Spinal cord (tissue), 10 donors: ENCODE measurements at places on chromosomes 13 and 19. TPM values are rescaled to one million over a fixed set of nuclear protein-coding genes. Genes with fewer than 3 reads are reported as not detected.

- DNase-seq = peak; percentile 28
Measured at GRCh38 chr19:55005684-55006488, 32.2 kb downstream of the GP6 start.

GRCh38 chr13:42320375-42320787, 48.4 kb downstream of the AKAP11 start:
- peak; percentile 6 for DNase-seq

GRCh38 chr19:5690955-5691821, 1.1 kb downstream of the RPL36 start:
- peak; percentile 48 for DNase-seq

RAB3A gene
- polyA plus RNA-seq = 336 TPM

DNA sequence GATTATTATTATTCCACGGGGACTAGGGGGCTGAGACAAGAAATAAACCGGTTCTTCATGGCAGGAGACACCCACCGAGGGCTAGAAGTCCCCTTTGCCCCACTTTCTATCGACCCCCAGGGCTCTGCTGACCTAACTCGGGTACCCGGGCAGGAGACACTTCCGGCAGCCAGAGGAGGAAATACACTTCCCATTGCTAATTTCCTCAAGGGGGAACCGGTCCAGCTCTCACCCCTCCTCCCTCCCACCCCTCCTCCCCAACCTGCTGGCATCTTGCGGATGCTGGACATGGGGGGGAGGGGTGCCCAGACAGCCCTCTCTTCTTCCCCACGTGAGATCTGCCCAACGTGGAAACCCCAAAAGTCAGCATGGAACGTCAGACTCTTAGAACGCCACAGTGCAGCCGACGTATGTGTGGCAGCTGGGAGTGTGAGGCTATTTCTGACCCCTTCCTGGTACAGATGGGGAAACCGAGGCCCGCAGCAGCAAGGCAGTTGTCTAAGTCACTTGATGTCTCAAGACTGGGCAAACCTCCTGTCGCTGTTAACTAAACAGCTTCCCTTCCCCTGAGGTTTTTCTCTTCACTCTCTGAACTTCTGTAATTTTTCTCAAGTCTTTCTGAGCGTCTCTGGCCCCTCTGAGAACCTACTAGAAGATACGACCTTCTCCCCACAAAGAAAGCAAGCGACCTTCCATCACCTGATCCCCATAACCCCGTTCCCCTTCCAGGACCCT, 3.6 kb downstream of the GPR4 start:
- no peak for DNase-seq

SPPL2B gene
- polyA plus RNA-seq = 140 TPM

NLRP9 gene
- polyA plus RNA-seq = not detected

RNU6-9 gene
- polyA plus RNA-seq = not detected

CD33 gene
- polyA plus RNA-seq = 2.9 TPM

DNA sequence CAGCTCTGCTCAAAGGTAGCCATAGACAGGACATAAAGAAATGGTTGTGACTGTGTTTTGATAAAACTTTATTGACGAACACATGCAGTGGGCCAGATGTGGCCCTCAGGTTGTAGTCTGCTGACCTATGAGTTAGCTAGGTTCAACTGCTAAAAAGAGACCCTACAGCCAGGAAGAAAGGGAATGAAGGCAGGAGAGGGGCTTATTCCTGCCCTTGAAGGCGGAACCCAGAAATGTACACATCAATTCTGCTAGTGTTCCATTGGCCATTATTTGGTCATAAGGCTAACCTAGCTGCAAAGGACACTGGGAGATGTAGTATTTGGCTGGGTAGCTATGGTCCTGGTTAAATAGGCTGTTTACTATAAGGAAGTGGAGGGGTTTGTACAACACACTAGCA, 18.0 kb downstream of the APBA3 start:
- DNase-seq = no peak

- DNase-seq = no peak
Measured at GRCh38 chr19:33780251-33780650, 16.4 kb upstream of the KCTD15 start.

SERPINE3 gene
- polyA plus RNA-seq = 0.89 TPM

GRCh38 chr19:17629760-17630159, 58.4 kb downstream of the UNC13A start:
- no peak for DNase-seq

GPR183 gene
- polyA plus RNA-seq = 2.0 TPM

CCDC70 gene
- polyA plus RNA-seq = not detected

ADGRE1 gene
- polyA plus RNA-seq = not detected

DNA sequence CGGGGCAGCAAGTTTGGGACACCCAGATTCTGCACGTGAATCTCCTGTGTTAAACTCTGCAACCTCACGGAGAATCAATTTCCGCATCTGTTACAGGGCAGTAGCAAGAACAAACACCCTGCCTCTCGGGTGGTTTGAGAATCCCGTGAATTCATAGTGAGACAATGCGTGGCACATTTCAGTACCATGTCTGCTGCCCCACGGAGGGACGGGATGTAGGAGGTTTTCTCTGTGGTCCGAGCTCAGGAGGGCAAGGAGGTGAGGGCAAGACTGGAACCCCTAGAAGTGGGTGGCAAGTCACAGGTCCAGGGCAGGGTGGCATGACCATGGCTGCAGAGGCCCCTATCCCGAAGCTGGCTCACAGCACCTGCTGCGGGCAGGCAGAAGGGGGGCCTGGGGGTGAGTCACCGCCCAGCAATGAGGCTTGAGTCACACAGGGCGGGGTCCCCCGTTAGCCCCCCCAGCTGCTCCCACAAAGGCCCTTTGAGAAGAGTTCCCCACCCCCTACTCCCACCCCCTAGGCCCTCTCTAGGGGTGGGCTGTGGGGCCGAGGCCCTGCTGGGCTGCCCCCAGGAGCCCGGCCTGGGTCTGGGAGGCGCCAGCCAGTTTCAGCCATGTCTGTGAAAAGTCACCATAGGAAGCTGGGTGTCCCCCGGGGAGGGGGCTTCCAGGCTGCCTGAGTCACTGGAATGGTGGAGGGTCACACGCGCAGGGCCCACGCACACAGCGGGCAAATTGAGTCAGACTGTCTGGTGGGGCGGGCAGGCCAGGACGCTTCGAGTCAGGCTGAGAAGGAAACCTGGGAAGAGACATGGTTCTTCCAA, 25.8 kb upstream of the NANOS3 start:
- no peak for DNase-seq

DNA sequence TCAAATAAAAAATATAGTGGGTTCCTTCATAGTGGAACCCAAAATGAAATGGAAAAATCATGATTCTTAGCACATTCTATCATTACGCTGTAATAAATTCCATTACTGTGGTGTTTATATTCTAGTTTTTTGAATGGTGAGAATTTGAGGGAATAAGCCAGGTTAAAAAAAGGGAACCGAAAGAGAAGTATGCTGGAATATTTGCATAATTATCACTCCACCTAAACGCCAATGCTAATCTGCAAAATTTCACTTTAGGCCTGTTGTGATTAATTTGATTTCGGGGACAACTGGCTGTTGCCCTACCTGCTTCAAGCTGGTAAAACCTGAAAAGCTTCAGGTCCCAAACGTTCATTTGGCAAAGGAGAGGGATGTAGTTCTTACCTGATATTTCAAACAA, 32.1 kb upstream of the SCEL start:
- DNase-seq = no peak

SBK3 gene
- polyA plus RNA-seq = 0.17 TPM

DNA sequence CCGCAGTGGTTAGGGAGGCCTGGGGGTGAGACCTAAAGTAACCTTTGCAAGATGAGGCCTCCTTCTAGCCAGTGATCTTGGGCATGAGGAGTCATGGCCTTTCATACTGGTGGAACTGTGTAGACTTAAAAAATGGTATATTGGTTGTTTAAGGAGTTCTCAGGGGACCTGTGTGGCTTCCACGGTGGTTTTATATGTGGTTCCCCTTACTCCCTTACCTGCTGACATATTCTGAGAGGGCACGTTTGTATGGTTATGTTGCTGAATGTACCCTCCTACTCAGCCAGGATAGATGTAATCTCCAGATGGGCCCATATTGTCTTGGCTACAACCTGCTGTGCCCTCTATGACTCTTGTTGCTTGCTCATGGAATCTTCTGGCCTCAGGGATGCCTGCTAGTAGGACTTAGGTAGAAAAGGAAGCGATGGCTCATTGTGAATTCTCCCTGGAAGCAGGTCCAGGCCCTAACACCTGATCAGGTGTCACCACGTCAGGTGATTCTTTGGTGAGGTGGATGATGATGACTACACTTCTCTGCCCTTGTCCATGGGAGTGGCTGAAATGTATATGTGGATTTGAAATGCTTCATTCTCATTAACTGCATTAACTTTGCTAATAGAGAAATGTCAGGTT, 1.8 kb downstream of the ZNF460 start:
- DNase-seq = no peak

GRCh38 chr13:107005577-107005976, 437.6 kb upstream of the ARGLU1 start:
- DNase-seq = no peak

LPAR2 gene
- polyA plus RNA-seq = 80.0 TPM

- DNase-seq = no peak
Measured at GRCh38 chr19:56119582-56119978, 1.5 kb downstream of the ZNF787 start.

MEF2B gene
- 1.7 TPM for polyA plus RNA-seq

DNA sequence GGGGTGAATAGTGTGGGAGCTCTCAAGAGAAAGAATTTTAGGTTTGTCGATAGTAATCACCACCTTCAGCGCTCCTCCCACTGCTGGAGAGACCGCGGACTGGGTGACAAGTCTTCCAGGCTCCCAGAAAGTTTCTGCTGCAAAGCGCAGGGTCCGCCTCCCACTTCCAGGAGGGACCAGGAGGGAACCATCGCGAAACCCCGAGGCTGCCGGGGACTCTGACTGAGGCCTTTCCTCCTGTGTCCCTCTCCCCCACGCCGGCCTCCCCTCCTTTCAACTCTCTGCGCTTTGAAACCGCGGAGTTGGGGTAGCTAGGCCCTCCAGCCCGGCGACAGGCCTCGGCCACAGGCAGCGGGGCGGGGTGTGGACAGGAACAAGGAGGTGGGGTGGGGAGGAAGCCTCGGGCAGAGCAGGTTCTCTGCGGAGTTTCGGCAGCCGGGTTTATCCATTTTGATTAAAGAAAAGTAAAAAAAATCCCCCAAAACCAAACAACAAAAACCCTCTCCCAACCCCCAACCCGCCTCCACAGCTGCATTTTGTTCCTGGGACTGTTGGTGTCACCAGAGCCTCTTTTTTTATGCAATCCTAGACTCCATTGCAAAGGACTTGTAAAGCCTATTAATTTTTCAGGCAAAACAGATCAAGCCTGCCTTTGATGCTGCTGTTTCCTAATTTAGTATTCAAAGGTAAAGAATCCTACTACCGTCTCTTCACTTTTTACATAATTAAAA, 157.2 kb downstream of the TM9SF2 start:
- DNase-seq = peak; percentile 94

GRCh38 chr13:113404723-113405471, 41.0 kb upstream of the GRTP1 start:
- no peak for DNase-seq

CEACAM3 gene
- polyA plus RNA-seq = not detected

NCCRP1 gene
- polyA plus RNA-seq = 0.21 TPM

DNA sequence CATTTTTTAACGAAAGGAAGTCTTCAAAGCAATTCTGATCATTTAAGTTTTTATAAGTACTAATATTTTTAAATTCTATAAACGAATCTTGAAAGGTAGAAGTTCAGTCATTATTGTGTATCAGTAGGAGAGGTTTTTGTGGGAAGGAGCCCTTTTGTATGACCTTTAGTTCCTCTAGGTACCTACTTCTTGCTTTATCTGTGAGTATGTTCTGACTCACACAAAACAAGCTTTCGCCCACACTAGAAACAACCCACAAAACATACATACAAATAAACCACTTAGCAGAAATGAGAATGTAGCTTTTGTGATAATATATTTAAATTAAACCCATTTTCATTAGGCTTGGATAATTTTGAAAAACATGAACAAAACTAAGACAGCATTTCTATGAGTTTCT, 27.8 kb downstream of the ERCC5 start:
- no peak for DNase-seq
